ENCODE measurements at places on chromosomes 7 and 10.

GRCh38 chr7:158216198-158216597, 371.4 kb downstream of the PTPRN2 start:
- no peak for DNase-seq

- no peak for DNase-seq
These were observed 11.1 kb upstream of the HERPUD2 start for GRCh38 chr7:35705932-35706461.

- DNase-seq: no peak
These were observed 108.3 kb downstream of the EGFR start for GRCh38 chr7:55127135-55127551.

- no peak for DNase-seq
These were observed 60.5 kb upstream of the ZNF138 start for GRCh38 chr7:64733550-64734240.

GRCh38 chr10:67127441-67127840, 201.6 kb downstream of the LRRTM3 start:
- no peak for DNase-seq

DNA sequence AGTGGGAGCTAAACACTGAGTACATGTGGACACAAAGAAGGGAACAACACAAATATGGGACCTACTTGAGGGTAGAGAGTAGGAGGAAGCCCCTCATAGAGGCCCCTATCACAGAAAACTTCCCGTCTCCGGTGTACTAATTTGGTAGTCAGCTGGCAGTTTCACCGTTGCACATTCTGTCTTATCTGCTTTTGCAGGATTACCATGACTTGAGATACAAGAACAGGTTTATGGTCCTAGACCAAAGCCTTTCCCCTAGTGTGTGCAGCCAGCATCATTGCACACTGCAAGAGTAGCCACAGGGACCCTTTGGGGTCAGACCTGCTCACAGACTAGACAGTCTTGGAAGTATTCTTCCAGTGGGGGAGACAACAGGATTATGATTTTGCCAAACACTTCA, 5.9 kb upstream of the IFIT1B start:
- no peak for DNase-seq

DNA sequence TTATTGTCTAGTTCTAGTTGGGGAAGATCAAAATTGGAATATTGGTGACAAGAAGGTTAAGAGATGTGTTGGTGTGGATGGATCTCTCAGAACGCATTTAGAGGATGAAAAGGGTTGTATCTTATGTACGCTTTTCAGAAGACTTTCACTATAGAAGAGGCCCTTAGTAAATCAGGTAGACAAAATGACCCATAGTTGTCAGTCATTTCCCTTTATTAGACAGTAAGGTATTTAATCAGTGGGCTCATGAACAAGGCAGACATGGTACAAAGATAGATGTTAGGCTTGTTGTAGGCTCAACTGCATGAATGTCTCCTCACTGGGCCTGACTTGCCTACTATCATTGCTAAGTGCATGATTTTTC, 359.2 kb downstream of the PHF14 start:
- DNase-seq: no peak

DNA sequence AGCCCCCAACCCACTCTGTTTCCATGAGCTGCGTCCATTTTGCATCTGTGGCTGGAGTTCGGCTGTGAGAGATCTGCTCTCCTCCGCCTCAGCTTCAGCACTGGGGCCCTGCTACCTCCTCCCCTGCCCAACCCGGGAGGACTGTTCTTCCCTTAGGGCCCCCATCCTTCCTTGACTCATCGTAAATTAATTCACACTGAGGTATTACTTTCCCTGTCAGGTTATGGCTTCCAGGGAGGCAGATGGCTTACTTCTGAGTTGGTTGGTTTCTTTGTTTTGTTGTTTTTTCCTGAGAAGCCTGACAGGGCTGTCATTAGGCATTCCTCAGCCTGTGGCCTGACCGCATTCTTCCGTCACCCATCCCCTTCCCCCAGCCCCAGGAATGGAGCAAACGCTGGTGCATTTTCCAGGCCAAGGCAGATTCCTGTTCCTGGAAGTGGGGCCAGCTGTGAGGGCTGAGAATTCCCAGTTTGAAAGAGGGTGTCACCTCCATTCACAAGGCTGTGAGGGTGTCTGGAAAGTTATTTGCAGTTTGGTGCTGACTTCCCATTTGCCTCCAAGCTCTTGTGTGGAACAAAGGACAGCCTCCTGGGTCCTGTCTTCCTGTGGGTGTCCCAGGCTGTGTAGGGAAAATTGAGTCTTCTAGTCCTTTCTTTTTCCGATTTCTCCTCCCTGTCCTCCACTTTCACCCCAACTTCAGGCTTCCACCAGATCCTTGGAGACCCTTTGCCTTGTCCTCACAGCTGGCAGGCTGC, 11.7 kb downstream of the CPA5 start:
- DNase-seq: no peak

DNA sequence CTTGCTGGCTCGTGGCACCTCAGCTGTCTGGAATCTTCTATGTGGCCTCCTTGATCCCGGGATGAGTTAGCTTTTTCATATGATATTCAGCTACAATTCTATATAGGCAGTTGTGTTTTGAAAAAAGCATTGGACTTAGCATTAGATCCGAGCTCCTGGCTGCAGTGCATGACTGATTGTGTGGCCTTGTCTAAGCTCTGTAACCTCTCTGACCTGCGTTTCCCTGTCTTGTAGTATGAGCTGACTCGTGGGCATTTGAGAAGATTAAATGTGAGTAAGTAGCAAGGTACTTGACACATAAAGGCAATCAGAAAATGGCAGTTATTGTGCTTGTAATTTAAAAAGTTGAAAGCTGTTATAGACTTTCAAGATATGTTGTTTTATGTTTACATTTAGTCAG, 85.9 kb downstream of the CCNY start:
- DNase-seq: no peak

DNA sequence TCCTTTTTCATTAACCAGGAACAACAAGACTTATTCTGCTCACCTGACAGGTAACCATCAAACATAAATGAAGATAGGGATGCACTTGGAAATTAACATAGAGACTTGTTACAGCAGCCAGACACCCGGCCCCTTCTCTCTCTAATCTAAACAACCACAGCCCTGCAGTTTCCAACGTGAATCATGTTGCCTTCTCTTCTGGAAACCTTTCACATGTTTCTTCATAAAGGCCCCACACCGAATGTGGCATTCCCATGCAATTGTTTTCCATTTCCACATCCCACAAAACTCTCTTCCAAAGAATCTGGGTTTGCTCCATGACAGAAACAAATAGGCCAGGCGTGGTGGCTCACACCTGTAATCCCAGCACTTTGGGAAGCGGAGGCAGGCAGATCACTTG, 15.0 kb upstream of the WDR86 start:
- DNase-seq: no peak

DNA sequence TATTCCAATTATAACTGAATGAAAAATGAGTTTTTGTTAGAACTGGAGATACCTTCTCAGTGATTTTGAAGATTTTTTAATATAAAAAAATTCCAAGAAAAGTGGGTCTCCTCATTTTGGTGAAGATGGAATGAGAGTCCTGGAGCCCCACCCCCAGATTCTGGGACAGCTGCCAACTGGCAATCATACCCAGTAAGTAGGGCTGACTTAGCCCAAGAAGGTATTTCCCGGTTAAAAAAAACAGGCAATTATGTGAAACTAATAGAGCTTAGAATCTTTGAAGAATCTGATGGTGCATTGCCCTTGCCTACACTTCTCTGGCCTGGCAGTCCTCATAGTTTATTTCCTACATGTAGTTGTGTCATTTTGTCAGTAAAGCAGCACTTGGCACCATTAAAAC, 52.8 kb upstream of the VWDE start:
- no peak for DNase-seq

DNA sequence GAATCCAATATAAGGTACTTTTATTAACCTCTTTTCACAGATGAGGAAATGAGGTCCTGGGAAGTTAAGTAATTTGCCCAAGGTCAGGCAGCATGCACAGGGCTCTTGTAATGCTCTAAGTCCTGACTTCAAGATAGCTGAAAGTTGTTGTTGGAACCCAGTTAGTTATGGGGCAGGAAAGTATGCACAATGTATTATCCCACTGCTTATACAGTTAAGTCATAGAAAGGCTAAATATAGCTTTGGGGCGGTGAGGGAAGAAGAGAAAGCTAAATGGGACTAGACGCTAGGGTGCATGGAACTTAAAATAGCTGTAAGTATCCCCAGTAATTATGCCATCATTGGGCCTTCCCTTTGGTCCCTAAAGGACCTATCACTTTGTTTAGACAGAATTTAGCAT, 9.2 kb downstream of the GLCCI1 start:
- DNase-seq: no peak

DNA sequence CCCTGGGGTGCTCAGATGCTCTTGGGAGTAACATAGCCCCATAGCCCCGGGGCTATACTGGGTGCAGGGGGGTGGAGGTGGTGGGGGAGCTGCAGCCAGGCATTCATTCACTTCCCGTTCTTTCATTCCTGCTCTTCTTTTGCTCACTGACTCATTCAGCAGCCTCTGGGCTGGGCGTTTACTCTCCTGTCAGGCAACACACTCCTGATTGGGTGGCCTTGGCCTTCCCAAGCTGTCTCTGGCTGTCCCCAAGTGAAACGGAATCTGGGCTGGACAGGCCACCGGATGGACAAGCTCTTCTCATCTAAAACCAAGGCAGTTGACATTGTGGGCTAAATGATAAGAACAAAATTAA, 34.6 kb downstream of the CHST3 start:
- no peak for DNase-seq

DNA sequence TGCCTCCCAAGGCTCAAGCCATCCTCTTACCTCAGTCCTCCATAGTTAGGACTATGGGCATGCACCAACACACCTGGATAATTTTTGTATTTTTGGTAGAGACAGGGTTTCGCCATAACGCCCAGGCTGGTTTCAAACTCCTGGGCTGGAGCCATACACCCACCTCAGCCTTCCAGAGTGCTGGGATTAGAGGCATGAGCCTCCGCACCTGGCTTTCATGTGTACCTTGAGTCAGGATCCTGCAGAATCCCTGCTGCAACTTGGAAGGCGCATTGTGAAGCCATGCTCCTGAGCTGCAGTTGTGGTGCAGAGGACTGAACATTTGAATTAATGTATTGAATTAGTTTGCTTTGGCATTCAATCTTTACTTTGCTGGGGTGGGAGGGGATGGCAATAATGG, 29.4 kb upstream of the NMT2 start:
- no peak for DNase-seq

DNA sequence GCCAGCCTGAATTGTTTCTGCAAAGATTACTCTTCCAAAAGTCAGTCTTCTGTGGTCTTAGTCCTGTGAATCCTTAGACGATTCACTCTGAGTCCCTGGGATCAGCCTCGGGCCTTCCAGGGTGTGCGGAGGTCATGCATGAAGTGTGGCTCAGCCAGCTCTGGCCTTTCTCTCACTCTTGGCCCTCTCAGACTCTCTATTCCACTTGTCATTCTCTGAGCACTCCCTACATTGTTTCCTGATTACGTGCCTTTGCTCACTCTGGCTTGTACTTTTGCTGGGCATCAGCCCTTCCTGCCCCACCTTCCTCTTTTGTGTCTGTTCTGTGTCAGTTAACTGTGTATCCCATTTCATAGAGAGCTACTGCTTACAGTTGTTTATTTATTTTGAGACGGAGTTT, 36.0 kb downstream of the CCNY start:
- DNase-seq: no peak

GRCh38 chr7:128858380-128859231, 4.0 kb upstream of the ATP6V1F start:
- no peak for DNase-seq

DNA sequence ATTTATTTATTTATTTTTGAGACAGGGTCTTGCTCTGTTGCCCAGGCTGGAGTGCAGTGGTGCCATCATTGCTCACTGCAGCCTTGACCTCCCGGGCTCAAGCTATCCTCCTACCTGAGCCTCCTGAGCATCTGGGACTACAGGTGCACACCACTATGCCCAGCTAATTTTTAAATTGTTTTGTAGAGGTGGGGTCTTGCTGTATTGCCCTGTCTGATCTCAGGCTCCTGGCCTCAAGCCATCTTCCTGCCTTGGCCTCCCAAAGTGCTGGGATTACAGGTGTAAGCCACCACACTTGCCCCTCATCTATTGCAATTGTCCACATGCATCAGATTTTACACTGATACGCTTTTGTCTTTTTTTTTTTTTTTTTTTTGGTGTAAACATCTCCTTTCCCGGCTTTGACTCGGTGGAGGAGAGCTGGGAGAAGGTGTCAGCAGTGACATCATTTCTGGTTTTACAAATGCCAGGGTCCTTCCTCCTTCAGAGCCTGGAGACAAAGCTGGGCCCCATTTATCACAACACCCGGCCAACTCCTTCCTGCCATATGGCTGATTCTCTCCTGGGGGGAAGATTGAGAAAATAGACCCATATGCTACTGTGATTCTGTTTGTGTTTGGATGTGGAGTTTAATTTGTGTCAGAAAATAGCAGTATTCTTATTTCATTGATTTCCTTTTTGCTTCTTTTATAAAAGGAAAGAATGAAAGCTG, 61.3 kb downstream of the GALNT17 start:
- no peak for DNase-seq

DNA sequence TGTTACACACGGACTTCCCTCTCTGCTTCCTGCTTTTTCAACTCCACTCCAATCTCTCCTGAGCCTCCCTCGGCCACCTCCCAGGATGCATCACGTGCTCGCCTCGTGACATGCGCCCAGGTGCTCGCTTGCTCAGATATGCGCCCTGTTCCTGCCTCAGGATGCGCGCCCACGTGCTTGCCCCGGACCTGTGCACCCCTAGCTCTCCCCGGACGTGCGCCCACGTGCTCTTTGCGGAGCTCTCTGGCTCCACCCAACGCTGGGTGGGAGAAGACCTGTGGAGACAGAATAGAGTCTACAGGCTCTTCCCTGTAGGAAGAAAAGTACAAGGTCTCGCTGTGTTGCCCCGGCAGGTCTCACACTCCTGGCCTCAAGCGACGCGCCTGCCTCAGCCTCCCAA, 23.1 kb downstream of the PARD3 start:
- no peak for DNase-seq

DNA sequence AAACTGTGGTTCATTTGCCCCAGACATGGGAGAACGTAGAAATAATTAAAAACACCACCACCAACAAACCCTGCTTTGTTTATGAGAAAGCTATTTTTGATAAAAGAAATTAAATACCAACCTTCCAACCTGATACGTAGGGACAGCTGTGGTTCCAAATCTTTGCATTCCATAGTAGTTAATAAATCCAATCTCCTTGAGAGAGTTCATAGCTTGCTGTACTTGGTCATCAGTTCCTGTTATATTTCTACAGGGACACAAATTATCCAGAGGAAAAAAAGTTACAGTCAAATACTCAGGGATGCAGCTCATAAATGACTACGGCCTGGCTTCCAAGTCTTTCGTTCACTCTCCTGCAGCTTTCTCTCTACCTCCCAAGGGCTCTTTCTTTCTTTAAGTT, 41.1 kb downstream of the PUS7 start:
- no peak for DNase-seq

All from stimulated activated CD8-positive, alpha-beta memory T cell treated with anti-CD3 and anti-CD28 coated beads, Interleukin-4, amount 100 ng/mL, for 1 hour (primary cell).